Stimulated activated CD4-positive, alpha-beta T cell treated with anti-CD3 and anti-CD28 coated beads, Interleukin-12 subunit alpha, Interleukin-12 subunit beta, amount 100 ng/mL, for 48 hours (primary cell): ENCODE measurements at places on chromosomes 7 and 10.

DNA sequence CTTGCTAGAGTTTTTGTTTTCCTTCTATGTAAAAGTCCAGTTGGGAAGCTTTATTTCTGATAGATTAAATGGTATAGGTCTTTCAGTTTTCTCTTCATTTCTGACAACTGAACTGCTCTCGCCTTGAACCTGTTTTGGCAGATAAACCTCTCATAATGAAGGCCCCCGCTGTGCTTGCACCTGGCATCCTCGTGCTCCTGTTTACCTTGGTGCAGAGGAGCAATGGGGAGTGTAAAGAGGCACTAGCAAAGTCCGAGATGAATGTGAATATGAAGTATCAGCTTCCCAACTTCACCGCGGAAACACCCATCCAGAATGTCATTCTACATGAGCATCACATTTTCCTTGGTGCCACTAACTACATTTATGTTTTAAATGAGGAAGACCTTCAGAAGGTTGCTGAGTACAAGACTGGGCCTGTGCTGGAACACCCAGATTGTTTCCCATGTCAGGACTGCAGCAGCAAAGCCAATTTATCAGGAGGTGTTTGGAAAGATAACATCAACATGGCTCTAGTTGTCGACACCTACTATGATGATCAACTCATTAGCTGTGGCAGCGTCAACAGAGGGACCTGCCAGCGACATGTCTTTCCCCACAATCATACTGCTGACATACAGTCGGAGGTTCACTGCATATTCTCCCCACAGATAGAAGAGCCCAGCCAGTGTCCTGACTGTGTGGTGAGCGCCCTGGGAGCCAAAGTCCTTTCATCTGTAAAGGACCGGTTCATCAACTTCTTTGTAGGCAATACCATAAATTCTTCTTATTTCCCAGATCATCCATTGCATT lies 27.1 kb downstream of the MET start:
- DNase-seq, result no peak

DNA sequence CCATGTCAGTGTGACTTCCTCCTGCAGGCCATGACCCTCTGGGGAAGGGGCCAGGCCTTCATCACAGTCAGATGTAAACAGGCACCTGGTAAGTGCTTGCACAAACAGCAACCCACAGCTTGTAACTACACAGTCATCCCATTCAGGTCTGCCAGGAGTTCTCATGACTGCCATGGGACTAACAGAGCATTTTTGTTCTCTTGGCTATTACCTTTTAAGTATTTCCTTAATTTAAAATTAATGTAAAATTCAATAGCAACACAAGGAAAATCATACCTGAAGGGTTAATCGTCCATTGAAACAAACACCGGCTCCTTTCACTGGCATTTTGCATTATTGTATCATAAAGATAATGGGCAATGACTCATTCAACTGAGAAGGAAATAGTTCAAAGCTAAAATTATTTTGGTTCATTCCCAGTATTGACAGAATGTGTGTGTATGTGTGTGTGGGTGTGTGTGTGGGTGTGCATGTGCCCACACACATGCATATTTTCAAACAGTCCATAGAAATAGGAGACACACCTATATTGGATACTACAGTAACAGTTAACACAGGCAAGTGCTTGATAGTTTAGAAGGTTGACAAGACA lies 307.9 kb downstream of the WDR11 start:
- DNase-seq, result no peak

DNA sequence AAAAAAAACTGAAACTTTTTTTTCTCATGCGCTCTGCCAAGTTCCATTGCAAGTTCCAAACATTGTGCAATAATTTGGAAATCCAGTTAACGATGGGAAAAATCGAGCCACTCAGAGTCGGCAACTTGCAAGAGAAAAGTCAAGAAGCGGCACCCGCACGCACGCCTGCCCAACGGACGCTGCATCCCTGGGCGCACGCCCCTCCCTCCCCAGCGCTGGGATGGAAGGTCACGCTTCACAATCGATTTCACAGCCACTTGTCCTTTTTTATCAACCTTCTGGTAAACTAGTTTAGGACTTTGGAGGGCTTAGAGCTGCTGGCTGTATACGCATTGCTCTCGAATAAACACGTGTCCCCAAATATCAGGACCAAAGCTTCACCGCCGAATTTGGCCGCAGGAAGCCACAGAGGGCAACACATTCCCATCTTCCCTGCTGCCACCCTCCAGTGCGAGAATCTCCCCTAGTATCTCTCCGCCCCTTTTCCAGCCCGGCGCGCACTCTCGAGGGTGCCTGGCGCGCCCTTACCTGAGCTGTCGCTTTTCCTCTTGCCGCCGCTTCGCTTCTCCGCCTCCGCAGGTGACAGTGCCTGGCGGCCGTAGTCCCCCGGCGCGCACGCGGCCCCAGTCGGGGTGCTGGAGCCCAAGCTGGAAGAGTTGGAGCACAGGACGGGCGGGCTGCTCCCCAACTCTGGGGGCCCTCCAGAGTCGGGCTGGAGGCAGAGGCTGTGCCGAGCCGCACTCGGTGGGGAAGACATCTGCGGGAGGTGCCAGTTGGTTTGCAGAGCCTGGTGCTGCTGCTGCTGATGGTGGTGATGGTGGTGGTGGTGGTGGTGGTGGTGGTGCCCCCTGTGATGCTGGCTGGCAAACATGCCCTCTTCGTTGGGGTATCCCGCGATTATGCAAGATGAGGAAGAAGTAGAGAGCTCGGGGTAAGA lies 857 bp downstream of the MEOX2 start:
- DNase-seq, result no peak

- DNase-seq, result no peak
These were observed 652.1 kb downstream of the SDK1 start for GRCh38 chr7:3953133-3953532.

DNA sequence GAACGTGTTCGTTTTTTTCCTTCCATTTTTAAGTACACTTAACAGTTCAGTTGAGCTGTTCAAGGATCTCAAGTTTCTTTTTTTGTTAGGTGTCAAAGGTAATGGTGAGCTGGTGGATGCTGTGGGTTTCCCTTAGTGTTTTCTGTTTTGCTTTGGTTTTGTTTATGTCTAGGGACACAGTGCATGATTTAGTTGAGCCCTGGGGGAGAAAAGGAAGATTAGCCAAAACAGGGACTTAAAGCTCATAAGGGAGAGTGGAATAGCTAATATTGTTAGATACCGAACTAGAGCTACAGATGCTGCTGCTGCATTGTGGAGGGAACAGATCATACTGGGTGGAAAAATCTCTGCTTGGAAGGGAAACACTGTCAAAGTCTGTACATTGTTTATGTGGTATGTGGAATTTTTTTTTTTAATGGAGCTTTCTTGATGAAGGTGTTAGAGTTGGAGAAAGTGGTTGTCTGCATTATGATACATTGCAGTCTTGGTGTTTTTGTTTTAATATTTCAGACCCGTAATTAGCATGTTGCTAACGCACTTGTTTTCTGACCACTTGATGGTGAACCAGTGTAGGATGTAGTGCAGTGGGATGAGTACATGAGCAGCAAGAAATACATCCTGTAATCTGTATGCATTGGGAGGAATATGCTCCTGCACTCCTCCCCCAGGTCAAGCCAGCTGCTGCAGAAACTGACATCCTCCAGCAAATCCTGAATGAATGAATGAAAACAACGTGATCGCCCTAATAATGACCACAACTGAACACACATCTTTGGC lies 2.1 kb downstream of the GLCCI1 start:
- DNase-seq, result no peak

DNA sequence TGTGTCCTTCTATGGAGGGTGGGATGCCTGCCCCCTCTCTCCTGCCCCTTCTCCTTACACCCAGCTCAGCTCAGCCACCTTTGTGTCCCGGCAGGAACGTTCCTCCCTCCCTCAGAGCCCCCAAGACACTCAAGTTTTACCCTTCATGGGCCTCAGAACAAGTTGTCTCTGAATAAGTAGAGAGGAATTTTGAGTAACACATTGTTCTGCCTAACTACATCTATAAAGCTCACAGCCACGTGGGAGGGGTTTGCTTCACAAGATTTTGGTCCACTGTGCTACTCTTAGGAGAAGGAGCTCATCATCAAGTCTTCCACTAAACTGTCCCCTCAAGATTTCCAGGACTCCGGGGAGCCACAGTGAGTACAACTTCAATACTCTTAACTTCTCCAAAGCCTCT lies 51.6 kb upstream of the ZNF32 start:
- DNase-seq, result no peak
